Stimulated activated CD8-positive, alpha-beta memory T cell treated with anti-CD3 and anti-CD28 coated beads, Interleukin-15, amount 100 ng/mL, for 4 hours (primary cell): ENCODE measurements at places on chromosomes 16 and 17.

GRCh38 chr17:69949496-69949895 lies 125.5 kb upstream of the KCNJ16 start:
- DNase-seq, result no peak

DNA sequence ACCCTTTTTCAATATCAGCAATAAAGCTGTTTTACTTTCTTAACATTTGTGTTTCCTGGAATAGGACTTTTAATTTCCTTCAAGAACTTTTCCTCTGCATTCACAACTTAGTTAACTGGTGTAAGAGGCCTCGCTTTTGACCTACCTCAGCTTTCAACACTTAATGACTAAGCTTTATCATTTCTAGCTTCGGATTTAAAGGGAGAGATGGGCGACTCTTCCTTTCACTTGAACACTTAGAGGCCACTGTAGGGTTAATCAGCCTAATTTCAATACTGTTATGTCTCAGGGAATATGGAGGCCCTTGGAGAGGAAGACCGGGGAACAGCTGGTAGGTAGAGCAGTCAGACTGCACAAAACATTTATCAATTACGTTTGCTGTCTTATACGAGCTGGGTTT lies 4.7 kb downstream of the SYNRG start:
- DNase-seq, result no peak

- DNase-seq, result peak; percentile 59
Measured at GRCh38 chr17:76268015-76268749, 3.0 kb downstream of the UBALD2 start.

GRCh38 chr16:87821376-87822107 lies 47.8 kb downstream of the SLC7A5 start:
- DNase-seq, result no peak

- DNase-seq, result no peak
Measured at GRCh38 chr17:56130631-56131030, 22.6 kb upstream of the ANKFN1 start.

GRCh38 chr17:27896701-27897100 lies 3.5 kb upstream of the LYRM9 start:
- no peak for DNase-seq

GRCh38 chr16:12740986-12741610 lies 62.6 kb downstream of the CPPED1 start:
- no peak for DNase-seq

DNA sequence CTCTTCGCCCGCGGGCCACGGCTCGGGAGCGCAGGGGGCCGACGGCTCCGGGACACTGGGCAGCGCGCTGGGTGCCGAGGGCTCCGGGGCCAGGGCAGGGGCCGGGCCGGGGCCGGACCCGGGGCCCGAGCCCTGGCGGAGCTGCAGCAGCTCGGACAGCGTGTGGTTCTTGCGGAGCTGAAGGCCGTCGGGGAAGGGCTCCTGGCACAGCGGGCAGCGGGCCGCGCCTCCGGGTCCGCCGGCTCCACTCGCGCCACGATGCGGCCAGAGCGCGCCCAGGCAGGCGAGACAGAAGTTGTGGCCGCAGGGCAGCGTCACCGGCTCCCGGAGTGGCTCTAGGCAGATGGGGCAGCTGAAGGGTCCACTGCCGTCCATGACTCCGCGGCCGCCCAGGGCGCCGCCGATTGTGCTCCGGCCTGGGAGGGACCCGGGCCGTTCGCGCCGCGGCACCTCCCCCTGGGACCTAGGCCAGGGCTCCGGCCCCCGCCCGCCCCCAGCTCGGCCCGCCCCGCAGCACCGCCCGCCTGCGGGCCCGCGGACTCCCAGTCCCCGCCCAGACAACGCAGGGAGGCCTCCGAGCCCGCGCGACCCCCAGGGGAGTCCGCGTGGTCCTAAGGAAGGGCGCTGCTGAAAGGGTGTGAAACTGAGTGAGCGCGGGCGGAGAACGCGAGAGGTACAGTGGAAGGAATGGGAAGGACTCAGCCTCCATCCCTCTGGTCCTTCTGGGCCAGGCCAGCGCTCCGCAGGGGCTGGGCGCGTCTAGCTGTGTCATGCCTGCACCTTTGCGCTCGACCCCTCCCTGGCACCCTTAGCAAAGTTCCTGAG lies at the start of gene TRIM47:
Gene TRIM47, minus strand, starts transcription at position 408 of the 825 bp plus-strand sequence. Its CDS starts 33 bp downstream, at position 375.
- DNase-seq, result no peak

DNA sequence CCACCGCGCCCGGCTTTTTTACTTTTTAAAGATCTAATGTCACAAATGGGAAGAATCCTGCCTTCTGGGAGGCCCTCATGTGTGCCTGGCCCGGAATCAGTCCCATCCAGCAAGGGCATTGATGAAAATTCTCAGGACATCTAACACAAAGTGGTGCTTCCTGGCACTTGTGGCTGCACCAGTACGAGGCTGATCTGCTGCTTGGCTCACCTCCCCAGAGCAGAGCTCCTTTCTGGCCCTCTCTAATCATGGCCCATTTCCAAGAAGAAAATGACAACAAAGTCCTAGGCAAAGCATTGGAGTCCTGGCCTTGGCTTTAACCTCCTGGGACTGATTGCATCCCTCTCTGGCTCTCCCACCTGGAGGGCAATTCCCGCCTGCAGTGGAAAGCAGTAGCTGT lies 50.7 kb upstream of the SIAH1 start:
- no peak for DNase-seq

DNA sequence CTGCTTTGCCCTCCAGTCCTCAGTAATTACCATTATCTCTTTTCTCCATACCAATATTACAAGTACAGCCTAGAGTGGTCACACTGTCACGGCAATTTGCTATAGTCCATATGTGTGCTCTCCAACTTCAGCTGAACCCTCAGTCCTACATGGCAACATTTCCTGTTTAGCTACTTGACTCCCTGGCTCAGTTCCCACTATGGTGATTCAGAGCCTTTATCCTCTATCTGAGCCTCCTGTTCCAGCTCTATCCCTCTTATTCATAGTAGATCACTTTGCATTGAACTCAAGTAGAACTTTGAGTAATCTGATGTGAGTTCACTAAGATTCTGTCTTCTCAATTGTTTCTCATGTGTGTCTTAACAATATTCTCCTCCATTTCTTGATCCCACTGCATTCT lies 43.7 kb upstream of the GOSR1 start:
- DNase-seq, result no peak

DNA sequence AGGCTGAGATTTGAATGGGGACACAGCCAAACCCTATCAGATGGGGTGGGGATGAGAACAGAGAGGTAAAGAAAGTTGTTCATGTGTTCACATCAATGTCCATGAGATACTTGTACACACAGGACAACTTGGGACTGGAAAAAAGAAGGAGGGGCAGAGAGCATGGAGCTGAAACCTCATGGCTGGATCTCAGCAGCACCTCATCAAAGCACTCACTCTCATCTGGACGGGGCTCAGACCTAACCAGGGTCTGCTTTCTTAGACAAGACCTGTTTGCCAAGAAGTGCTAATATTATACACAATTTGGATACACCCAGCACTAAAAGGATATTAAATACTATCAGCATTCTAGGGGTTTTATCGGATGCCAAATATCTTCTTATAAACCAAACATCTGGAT lies 399.8 kb downstream of the SLC39A11 start:
- DNase-seq, result no peak

DNA sequence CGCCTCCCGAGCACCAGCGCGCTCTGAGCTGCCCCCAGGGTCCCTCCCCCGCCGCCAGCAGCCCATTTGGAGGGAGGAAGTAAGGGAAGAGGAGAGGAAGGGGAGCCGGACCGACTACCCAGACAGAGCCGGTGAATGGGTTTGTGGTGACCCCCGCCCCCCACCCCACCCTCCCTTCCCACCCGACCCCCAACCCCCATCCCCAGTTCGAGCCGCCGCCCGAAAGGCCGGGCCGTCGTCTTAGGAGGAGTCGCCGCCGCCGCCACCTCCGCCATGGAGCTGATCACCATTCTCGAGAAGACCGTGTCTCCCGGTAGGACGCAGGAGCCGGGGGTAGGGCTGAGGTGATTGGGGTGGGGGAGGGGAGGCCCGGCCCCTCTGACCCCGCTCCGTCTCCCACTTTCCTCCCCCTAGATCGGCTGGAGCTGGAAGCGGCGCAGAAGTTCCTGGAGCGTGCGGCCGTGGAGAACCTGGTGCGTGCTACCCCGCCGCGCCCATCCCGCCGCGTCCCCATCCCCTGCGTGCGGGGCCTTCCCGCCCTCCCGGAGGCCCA lies 329 bp downstream of the KPNB1 start:
- no peak for DNase-seq

DNA sequence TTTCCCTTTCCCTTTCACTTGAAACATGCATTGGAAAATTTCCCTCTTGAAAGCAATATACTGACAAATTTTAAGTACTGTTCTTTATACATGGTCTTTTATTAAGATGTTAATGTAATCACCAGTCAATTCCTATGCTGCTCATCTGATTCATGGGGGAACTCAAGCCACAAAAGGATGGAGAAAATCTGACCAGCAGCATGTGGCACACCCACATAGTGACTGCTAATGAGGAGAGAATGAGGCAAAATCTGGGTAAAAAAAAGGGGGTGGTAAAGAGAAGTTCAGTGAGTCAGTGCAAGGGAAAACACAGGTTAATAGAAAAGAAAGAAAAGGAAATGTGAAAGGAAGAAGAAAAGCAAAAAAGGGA lies 11.3 kb downstream of the RFFL start:
- DNase-seq, result no peak

DNA sequence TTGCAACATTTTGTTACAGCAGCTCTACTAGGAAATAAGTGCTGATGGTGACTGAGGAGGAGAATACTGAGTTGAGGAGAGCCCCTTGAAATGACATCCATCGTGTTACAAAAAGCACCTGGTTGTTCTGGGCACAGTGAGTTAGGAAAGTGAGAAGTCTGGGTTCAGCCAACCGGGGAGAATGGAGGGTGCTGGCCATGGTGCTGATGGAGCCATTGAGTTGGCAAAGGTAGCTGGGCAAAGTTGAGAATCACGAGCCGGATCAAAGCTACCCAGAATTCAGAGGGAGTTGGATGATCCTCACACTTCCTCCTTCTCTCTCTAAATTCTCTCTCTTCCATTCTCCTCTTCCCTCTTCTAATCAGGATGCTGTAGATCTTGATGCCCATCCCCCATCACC lies 35.0 kb upstream of the ASIC2 start:
- no peak for DNase-seq

- DNase-seq, result peak; percentile 20
Measured at GRCh38 chr16:75288596-75289120, 37.2 kb upstream of the BCAR1 start.

GRCh38 chr17:74481621-74482020 lies 15.2 kb downstream of the CD300A start:
- DNase-seq, result no peak

DNA sequence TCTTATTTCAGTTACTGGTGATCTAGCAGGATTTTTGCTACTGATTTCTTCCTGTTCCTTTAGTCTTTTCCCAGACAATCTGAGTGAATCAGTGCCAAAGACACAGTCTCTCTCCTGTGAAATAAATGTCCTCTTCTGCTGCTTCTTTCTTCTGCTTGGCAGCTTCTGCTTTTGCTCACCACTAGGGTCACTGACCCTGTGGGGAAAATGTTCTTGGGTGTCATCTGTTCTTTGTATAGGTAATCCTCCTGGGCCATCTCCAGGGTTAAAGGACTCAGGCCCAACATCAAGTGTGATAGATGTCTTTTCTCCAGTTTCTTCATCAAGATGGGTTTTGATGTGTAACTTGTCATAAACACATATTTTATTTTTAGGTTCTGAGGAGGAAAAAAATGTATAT lies 5.2 kb downstream of the PALB2 start:
- no peak for DNase-seq

DNA sequence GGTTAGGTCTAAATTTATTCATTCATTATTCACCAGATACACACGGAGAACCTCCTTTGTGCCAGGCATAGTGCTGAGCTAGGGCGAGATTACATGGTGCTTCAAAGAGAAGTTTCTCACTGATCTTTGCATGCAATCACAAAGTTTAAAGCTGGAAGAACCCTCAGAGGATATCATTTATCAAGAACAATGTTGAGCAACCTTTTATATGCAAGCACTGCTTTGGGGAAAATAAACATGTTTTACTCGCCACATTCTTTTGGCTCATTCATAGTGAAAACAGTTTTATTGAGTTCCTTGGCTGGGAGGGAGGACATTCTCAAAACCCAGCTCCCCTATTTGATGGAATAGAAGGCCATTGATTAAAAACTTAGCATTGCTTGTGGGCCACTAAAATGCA lies 49.8 kb upstream of the XYLT1 start:
- DNase-seq, result no peak

GRCh38 chr17:3695723-3696411 lies at the start of gene P2RX5:
Gene P2RX5, minus strand, starts transcription at chr17:3696155. Its CDS starts 150 bp downstream, at chr17:3696005.
- DNase-seq, result peak; percentile 23

DNA sequence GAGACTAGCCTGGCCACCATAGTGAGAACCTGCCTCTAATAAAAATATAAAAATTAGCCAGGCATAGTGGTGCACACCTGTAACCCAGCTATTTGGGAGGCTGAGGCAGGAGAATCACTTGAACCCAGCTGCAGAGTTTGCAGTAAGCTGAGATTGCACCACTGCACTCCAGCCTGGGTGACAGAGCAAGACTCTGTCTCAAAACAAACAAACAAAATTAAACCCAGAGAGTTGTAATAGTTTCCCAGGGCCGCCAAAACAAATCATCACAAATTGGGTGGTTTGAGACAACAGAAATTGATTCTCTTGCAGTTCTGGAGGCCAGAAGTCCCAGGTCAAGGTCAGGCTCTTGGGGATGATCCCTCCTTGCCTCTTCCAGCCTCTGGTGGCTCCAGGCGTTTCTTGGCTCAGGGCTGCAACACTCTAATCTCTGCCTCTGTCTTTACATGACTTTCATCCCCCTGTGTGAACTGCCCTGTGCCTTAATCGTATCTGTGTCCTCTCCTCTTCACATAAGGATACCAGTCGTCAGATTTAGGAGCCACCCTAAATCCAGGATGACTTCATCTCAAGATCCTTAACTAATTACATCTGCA lies 100.3 kb upstream of the NOL11 start:
- no peak for DNase-seq
